GM06990 (cell line): ENCODE measurements at places on chromosomes 13 and 19.

DNA sequence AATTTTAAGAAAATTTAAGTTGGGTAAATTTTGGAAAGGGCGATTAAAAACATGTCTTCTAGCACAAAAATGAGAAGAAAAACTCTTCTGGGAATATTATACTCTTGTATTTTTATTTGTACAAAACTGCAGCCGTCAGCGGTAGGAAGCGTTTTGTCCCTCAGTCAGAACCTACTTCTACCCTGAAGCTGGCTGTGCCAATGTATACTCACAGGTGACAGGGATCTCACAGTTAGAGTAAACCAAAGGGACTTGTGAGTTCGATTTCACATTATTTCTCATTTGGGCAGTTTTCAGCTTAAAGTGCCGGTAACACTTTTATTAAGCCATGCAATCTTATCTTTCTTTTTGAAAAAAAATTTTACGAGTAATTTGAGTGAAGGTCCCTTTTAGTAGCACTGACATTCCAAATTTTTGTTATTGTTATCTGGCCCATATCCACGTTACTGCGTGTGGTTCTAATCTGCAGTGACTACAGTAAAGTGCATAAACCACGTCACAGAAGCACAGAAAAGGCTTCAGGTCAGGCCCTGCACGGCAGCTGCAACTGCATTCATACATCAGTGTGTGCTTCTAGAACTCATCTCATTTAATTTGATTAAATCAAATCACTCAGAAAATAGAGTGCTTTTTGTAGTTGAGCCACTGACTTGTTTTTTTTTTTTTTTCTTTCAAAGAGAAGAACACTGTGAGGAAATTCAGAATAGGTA lies 387.3 kb downstream of the LIG4 start:
- DNase-seq: no peak

DNA sequence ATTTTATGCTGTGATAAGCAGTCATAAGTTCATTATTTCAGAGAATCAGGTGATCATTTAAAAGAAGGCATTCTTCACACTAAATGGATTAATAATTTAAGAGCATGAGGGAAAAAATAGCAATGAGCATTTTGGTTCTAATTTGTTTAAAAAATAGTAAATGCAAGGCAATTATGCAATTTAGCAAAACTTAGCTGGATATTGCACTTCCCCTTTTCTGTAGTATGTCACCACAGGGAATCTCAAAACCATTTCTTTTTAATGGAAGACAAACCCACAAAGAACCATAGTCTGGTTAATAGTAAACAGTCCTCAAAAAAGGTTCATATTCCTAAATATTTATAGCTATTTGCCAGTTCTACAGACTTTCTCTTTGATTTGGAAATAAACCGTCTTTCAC lies 30.2 kb downstream of the COG6 start:
- DNase-seq: no peak

GRCh38 chr19:47493378-47494210 lies 9.6 kb upstream of the KPTN start:
- DNase-seq: no peak

- DNase-seq: no peak
Observed at GRCh38 chr13:23470790-23471614, 37.5 kb upstream of the SACS start.

- DNase-seq: no peak
Observed at GRCh38 chr19:41025411-41025810, 34.3 kb downstream of the CYP2B6 start.

- no peak for DNase-seq
Observed at GRCh38 chr19:46610851-46611770, 10.0 kb downstream of the CALM3 start.
